ENCODE measurements at places on chromosomes 3 and 15. TPM values are rescaled to one million over a fixed set of nuclear protein-coding genes. Genes with fewer than 3 reads are reported as not detected.

Gene SUCNR1
- not detected for total RNA-seq

Gene CPEB1
- total RNA-seq = not detected

Gene ALS2CL
- 0.10 TPM for total RNA-seq

Gene TJP1
- total RNA-seq = not detected

Gene STRIT1
- total RNA-seq = not detected

Gene ANKDD1A
- total RNA-seq = 1.3 TPM

Gene DLG1
- 85.0 TPM for total RNA-seq

Gene FANCD2OS
- total RNA-seq = not detected

Gene SH3GL3
- not detected for total RNA-seq

Gene THSD4
- not detected for total RNA-seq

Gene GCSAM
- 3.5 TPM for total RNA-seq

Gene IMPG2
- 0.05 TPM for total RNA-seq

Gene ITGB5
- 2.2 TPM for total RNA-seq

Gene RNF168
- total RNA-seq = 32.8 TPM

Gene NIPA2
- total RNA-seq = 71.2 TPM

Gene THAP10
- total RNA-seq = not detected

Gene TMA7
- 262 TPM for total RNA-seq

Gene SIDT1
- 12.2 TPM for total RNA-seq

Gene SLC28A2
- not detected for total RNA-seq

Gene SAMD7
- not detected for total RNA-seq

Gene TICRR
- 17.6 TPM for total RNA-seq

Gene TMC3
- not detected for total RNA-seq

Gene VIPR1
- 0.69 TPM for total RNA-seq

Gene FAM98B
- 64.4 TPM for total RNA-seq

Gene SLC28A1
- total RNA-seq = not detected

Gene EXOSC7
- total RNA-seq = 93.6 TPM

Gene ST3GAL6
- 0.83 TPM for total RNA-seq

Gene KIF23
- 41.6 TPM for total RNA-seq

Gene CIB2
- total RNA-seq = 1.9 TPM

Gene RTP1
- total RNA-seq = not detected

Gene PRTG
- total RNA-seq = not detected

Gene EEF1AKMT4
- total RNA-seq = 15.2 TPM

Gene DNAH12
- total RNA-seq = not detected

Gene CA12
- total RNA-seq = 0.29 TPM

Gene MAP6D1
- total RNA-seq = 2.1 TPM

Gene HIGD2B
- not detected for total RNA-seq

Gene CFAP20DC
- total RNA-seq = 0.86 TPM

Gene SI
- total RNA-seq = not detected

Gene NFKBIZ
- 79.7 TPM for total RNA-seq

Gene MCF2L2
- 4.1 TPM for total RNA-seq

Gene CGGBP1
- total RNA-seq = 90.5 TPM

Gene SERPINI2
- not detected for total RNA-seq

Gene ASB7
- 18.3 TPM for total RNA-seq

Gene CASR
- not detected for total RNA-seq

Gene GABRR3
- total RNA-seq = not detected

Gene LRRC31
- total RNA-seq = not detected

Gene CNTN3
- total RNA-seq = not detected

Gene CLEC3B
- not detected for total RNA-seq
